ENCODE measurements at places on chromosomes 2 and 18.
A peak's percentile ranks its signal among the peaks of the same experiment; 100 is the strongest.

DNA sequence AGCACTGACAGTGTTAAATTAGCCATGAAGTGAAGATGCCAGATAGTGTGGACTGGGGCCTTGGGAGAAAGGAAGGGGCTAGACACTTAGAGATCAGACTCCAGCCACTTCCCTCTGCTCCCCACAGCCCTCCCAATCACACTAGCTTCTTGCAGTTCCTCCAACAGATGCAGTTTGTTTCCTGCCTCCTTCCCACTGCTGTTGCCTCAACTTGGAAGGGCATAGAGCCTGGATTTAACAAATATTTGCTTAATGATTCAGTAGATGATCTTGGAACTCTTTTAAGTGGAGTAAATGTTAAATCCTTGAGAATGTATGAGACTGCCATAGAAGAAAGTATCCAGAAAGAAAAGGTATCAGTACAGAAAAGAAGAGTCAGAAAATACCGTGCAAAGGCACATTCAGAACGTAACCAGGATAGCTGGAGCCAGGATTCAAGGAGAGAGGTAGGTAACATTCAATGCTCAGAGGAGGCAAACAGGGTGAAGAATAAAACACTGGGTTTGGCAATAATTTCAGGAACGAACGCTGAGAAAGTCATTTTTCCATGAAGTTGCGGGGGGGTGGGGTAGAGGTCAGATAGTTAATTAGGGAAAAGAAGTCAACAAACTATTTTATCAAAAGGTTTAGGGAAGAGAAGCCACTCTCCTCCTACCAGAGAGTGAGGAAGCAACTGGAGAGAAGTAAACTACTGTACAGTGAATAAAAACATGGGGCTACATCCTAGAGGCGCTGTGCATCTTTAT is 1.3 kb upstream of the BZW1 start:
- no peak for DNase-seq

- DNase-seq = peak; percentile 57
These were observed 289.3 kb downstream of the FSIP2 start for GRCh38 chr2:186027922-186028321.

DNA sequence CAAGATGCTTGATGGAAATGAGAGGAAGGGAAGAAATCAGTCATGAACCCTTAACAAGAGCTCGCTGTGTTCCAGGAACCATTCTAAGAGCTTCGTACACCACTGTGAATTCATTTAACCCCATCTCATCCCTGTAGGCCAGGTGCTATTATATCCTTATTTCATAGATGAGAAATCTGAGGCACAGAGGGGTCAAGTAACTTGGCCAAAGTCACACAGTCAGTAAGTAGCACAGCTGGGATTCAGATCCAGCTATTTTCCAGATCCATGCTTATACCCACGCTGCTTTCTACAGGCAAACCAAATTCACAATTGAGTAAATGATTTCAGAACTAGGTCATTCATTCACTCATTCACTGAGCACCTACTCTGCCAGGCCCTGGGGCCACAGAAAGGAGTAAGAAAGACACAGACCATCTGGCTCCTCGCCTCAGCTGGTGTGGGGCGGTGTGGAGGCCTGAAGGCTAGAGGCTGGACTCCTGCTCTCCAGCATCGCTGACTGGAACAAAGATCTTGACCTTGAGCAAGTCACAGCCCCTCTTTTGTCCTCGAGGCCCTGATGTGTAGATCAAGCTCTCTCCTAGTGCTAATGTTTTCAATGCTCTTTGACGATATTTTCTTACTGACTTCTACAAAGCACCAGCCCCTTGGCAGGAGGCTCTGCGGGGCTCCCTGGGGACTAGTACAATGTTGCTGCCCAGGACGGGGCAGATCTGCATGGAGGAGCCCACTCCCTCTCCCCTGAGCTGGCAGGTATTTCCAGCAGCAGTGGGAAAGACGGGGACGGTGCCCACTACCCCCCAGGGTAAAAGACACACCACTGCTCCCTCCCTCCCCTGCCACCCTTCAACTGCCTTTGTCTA is 26.5 kb downstream of the STEAP3 start:
- DNase-seq = no peak

DNA sequence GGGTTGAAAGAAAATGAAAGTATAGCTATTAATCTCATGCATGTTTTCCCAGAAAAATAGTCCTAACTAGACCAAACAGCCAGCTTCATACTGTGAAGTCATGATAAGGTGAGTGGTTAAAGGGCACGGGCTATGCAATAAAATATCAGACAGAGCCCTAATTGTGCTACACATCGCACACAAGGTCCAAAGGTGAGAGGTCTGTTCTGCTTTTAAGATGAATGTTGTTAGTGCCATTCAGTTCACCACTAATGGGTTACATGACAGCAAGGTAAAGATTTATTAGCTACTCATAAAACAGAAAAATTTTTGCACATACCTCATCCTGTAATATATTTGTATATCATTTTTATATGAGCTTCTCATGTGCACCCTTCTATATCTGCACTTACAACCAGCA is 105.0 kb upstream of the STK17B start:
- DNase-seq = no peak

DNA sequence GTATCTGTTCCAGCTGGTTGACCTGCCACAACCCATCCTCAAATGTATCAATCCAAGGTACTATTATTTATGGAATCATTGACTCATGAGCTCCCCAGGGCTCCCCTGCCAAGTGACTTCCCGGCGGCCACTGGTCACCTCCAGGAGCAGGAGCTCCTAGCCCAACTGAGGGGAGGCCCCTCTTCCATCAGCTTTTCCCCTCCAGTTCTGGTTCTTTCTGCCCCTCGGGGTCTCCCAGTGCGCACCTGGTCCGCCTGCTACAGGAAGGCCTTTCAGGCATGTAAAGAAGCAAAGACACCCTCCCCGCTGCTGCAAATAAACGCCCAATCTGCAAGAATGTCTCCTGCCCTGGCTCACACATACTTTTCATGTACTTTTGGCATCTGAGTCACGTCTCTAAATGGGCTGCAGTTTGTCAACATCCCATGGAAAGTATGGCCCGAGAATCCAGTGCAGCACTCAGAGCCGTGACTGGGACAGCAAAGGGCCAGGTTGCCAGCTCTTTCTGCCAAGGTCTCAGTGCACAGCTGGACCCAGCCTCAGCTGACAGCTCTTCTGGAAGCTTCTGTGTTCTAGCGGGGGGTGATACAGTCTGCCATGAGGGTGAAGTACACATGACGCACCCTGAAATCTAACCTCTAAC is 41.4 kb downstream of the KLHL29 start:
- no peak for DNase-seq

GRCh38 chr18:70330887-70331286 is 42.0 kb downstream of the SOCS6 start:
- DNase-seq = no peak

- peak; percentile 18 for DNase-seq
These were observed 1.9 kb downstream of the YES1 start for GRCh38 chr18:809985-810642.

DNA sequence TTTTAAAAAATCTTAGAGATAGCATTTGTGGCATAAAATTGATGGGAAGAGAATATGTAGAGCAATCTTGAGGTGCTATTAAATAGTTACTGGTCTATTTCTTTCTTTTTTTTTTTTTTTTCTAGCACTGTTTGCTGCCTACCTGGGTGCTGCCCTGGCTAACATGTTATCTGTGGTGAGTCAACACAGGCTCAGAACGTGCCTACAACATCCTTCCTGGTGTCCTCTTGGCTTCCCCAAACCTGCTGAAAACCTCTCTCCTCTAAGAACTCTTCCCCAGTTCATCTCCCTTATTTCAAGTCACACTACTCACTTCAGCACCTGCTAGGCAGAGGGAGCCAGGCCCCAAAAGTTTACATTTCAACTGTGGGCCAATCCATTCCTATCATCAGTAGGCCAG is 45.1 kb upstream of the SLC14A1 start:
- DNase-seq = no peak

- DNase-seq = no peak
These were observed 106.9 kb upstream of the GAREM1 start for GRCh38 chr18:32577561-32577960.

DNA sequence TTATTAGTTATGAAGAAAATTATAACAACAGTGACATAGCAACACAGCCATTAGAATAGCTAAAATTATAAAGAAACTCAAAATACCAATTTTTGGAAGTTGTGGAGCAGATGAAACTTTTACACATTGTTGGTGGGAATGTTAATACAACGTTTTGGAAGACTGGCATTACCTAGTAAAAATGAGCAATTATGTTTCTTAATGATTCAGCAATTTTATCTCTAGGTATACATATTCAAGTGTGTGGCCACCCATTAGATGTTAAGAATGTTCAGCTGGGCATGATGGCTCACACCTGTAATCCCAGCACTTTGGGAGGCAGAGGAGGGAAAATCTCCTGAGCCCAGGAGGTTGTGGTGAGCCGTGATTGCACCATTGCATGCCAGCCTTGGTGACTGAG is 78.8 kb downstream of the INSIG2 start:
- no peak for DNase-seq

DNA sequence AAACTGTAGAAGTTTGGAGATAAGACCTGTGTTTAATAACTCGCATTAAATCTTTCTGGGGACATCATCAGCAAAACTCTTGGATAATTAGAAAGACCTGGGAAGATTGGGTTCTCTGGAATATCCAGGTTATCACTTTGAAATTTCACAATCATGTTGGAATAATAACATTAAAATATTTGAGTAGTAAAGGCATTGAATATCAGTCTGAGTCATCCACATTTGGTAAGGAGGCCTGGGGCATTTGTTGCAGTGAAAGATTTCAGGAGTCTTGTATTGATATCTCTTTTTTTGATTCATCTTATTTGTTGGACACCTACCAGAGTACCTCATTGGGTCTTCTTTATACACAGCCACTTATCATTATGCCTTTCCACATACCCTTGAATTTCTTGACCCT is 95.9 kb downstream of the EPB41L5 start:
- DNase-seq = no peak

- DNase-seq = peak; percentile 31
These were observed 45.8 kb downstream of the SLC4A5 start for GRCh38 chr2:74297391-74297790.

DNA sequence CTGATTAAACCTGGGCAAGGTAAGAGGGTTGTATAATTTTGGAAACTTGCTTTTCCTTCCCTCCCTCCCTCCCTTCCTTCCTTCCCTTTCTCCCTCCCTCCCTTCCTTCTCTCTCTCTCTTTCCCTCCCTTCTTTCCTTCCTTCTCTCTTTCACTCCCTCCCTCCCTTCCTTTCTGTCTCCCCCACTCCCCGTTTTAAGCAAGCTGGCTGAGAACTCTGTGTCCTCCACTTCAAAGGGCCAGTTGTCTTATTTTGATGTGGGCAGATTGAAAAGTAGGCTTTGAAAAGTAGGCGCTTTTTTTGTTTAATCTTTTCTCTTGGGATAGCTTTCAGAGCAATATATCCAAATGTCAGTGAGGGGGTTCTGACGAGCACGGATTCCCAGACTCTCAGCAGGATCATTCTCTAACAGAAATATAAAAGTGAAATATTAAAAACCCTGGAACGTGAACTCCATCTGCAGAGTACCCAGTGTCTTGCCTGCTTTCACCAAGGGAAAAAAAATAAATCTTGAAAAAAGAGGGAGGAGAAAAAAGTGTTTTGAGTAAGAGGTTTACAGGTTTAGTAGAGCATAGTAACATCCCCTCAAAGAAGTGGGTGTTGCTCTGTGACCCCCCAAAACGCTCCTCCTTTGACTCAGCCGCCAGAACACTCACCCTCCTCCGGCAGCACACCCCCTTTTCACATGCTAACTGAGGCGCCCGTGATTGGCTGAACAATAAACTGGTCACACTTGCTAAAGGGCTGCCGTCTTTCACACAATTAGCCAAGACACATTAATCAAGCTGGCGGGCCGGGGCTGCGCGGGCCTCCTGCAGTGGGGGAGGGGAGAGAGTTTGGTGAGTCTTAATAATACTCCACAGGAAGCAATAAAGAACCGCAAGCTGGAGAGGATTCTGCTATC is 52.2 kb downstream of the CDK15 start:
- no peak for DNase-seq

GRCh38 chr2:208311954-208312353 is 45.9 kb downstream of the PIKFYVE start:
- no peak for DNase-seq

- no peak for DNase-seq
These were observed 60.4 kb downstream of the ASB1 start for GRCh38 chr2:238487134-238487533.

GRCh38 chr2:229564300-229564907 is 150.0 kb downstream of the DNER start:
- no peak for DNase-seq

- DNase-seq = no peak
These were observed 369.0 kb downstream of the CBLN2 start for GRCh38 chr18:72174972-72175649.

DNA sequence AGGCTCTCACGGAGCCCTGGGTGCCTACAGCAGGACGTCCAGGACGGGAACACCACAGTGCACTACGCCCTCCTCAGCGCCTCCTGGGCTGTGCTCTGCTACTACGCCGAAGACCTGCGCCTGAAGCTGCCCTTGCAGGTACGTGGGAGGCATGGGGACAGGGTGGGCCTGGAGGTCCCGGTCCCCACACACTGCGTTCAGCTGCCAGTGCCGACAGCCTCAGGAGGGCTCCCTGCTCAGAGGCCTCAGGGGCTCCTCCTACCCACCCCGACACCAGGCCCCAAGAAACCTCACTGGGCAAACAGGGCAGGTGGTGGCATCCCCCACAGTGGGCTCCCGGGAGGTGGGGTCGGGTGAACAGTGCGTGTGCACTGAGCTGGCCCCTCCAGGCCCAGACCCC is 10.8 kb downstream of the ANO7 start:
- DNase-seq = no peak

GRCh38 chr2:205976120-205976814 is 109.7 kb downstream of the INO80D start:
- no peak for DNase-seq

GRCh38 chr2:69011611-69012157 is 1.3 kb upstream of the ANTXR1 start:
- DNase-seq = no peak

GRCh38 chr2:126359494-126359893 is 296.5 kb upstream of the GYPC start:
- peak; percentile 10 for DNase-seq

GRCh38 chr2:216039918-216040317 is 26.6 kb upstream of the MREG start:
- DNase-seq = no peak

GRCh38 chr18:62569081-62569655 is 46.3 kb downstream of the ZCCHC2 start:
- no peak for DNase-seq

- no peak for DNase-seq
These were observed 264.2 kb downstream of the C1D start for GRCh38 chr2:67798541-67799160.

DNA sequence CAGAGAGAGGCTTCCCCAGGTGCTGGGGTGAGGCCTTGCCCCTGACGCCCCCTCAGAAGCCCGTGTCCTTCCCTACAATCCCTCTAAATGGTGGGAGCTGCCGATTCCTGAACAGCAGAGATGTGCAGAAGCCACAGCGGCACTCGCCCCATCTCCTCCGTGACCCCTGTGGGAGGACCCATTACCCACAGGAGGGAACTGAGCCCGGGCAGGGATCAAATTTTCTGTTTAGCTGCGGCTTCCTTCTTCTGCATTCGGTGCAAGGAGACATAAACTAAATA is 181.2 kb upstream of the RAB6C start:
- DNase-seq = no peak

DNA sequence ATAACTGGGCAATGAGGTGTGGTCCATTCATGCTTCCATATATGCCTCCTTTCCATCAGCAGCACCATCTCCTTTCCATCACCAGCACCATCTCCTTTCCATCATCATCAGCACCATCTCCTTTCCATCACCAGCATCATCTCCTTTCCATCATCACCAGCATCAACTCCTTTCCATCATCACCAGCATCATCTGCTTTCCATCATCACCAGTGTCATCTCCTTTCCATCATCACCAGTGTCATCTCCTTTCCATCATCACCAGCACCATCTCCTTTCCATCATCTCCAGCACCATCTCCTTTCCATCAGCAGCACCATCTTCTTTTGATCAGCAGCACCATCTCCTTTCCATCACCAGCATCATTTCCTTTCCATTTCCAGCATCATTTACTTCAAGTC is 297.5 kb upstream of the SPHKAP start:
- DNase-seq = no peak
